GM03348 (cell line): ENCODE measurements at places on chromosomes 7 and 10.

DNA sequence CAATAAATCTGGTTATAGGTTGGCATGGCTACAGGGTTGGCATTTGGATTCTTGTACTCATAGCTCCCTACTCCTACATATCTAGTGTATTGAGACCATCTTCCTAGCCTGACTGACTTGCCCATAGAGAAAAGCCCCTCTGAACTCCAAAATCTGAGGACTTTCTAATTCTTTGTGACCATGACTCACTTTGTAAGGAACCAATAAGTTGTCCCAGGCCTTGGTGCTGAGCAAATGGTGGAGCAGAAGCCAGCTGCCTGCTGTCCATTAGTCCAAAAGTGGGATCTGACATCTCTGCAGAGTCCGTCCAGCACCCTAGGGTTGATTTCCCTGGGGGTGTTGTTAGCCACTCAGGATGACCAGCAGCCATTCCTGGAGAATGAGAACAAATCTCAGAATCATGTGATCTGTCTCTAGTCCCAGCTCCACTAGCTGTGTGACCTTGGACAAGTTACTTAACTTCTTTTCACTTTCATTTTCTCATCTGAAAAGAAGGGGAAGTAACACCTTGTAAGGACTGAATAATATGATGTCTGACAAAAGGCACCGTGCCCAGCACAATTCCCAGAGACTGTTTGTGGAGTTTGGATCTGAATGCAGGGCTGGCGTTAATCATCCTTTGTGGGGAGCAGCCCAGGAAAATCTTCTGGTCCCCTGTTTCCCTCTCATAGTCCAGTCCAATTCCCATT, 44.1 kb downstream of the MTURN start:
- no peak for DNase-seq

GRCh38 chr10:34954142-34954541, 136.0 kb downstream of the CUL2 start:
- DNase-seq: no peak

DNA sequence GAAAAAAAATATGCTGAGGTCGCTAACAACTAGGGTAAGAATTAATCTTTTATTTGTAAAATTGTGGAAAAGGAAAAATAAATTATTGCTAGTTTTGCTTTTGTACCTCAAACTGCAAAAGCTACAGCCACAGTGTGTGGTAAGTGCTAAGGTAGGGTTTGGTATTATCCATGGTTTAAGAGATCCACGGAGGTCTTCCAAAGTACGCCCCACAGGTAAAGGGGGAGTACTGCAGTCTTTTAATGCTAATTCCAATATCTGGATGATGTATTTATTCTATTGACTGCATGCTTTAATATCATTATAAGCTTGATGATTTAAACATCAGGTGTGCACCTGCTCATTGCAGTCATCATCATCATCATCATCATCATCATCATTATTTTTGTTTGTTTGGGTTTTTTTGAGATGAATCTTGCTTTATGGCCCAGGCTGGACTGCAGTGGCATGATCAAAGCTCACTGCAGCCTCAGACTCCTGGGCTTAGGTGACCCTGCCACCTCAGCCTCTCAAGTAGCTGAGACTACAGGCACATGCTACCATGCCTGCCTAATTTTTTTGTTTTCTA, 38.4 kb upstream of the BMS1 start:
- DNase-seq: no peak

DNA sequence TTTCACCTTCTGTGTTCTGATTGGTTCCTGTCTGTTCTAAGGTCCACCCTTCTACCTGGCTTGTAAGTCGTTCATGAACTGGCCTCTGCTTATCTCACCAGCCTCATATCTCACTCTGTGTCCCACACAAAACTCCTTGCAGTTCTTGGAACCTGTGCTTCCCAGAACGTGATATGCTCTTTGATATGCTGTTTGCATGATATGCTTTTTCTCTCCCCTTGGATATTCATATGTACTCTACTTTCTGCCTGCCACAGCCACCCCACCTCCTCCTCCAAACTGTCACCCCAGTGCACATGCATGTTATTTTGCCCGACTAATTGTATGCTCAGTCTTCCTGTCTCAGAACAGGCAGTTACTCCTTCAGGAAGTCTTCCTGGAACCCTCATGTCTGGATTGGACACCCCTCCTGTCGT, 1.9 kb upstream of the ITPRIP start:
- DNase-seq: no peak

DNA sequence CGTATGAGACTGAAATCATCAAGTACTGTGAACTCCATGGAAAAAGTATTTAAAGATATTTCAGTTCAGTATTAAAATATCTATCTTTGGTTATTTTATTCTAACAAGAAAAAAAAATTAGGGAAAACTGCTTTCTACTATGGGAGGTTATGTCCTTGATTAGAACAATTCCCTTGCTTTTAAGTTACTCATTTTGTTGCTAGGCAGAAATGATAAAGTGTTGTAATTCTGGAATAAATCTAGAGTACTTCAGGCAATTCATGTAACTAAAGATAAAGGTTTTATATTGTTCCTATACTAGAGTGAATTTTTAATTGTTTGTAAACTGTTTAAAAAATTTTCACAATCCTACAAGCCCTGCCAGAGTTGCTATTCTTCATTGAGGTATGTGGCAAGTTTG, 92.0 kb downstream of the BBS9 start:
- DNase-seq: no peak

GRCh38 chr7:98875501-98875900, 2.8 kb upstream of the TRRAP start:
- DNase-seq: no peak

GRCh38 chr10:68625316-68625921, 65.3 kb downstream of the TET1 start:
- DNase-seq: no peak

DNA sequence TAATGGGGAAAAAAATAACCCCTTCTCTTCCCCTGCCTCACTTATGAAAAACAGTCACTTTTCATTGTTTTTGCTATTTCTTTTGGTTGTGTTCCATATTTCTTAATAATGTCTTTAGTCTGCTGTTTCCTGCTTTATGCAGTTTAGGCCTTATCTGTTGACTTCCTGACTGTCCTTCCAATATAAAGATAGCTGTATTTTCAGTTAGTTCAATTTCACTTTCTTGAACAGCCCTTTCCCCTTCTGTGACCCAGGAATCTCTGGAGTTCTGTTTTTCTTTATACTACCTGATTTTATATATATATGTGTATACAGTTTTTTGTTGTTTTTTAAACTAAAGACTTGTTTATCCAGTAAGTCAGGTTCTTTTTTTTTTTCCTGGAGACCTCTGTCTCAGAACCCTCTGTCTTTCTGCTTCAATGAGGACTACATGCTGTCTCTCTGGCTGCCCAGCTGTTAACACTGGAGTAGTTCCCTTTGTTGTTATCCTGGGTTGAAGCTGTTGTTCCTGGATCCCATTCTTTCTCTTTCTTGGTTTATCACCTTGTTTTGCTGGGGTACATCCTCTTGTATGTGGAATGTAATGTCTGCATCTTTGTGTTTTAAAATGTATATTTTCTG, 87.2 kb downstream of the GSDME start:
- peak; percentile 3 for DNase-seq

- DNase-seq: peak; percentile 32
These were observed 18.6 kb downstream of the NSMCE4A start for GRCh38 chr10:121956111-121957061.
